ENCODE measurements at places on chromosomes 16 and 17.

- no peak for DNase-seq
Measured at GRCh38 chr16:15484662-15485061, 50.3 kb downstream of the BMERB1 start.

GRCh38 chr17:31535581-31535981 lies 144.1 kb downstream of the RAB11FIP4 start:
- no peak for DNase-seq

- no peak for DNase-seq
Measured at GRCh38 chr17:48728232-48729231, at the start of gene HOXB13. HOXB13 (minus strand) TSS chr17:48728750; CDS start chr17:48728593, 157 bp downstream.

DNA sequence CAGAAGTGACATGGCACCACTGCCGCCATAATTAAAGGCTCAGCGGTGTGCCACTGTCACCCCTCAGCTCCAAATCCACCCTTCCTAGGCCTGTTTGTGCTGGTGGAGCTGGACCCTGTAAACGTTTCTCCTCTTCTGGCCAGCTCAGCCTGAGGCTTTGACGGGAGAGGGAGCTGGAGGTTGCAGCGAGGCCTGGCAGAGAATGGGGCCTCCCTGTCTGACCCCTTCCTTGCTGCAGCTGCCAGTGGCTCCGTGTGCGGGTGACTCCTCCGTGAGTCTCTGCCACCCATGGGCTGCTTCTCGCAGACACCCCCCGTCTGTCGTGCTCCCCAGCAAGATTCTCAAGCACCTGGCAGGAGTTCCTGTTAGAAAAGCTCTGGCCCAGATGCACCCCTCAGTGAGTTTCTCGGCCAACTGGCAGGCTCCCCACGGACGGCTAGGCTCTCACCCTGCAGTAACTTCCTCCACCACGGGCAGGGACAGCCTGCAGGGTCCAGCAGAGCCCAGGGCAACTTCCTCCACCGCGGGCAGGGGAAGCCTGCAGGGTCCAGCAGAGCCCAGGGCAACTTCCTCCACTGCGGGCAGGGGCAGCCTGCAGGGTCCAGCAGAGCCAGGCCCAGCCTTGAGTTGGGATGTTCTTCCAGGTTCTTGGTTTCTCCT lies 4.7 kb upstream of the CHMP6 start:
- no peak for DNase-seq

- no peak for DNase-seq
Measured at GRCh38 chr17:81440511-81441244, 45.4 kb downstream of the BAHCC1 start.

GRCh38 chr17:61981323-61981722 lies 53.5 kb upstream of the INTS2 start:
- no peak for DNase-seq

DNA sequence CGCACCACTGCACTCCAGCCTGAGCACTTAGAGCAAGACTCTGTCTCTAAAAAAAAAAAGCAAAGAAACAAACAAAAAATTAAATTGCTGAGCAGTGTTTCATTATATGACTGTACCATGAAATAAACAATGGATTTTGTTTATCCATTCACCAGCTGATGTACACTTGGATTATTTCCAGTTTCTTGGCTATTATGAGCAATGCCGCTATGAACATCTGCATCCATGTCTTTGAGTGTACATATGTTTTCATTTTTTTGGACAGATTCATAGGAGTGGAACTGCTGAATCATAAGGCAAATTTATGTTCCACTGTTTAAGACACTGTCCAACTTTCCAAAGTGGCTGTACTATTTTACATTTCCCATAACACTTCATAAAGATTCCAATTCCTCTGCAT lies 8.0 kb downstream of the RNF157 start:
- no peak for DNase-seq

- DNase-seq: no peak
Measured at GRCh38 chr17:78993241-78993956, 13.7 kb upstream of the LGALS3BP start.

GRCh38 chr16:69310653-69311532 lies at the start of gene VPS4A:
VPS4A (plus strand) TSS chr16:69311350; CDS start chr16:69311512, 162 bp downstream.
- peak; percentile 85 for DNase-seq

DNA sequence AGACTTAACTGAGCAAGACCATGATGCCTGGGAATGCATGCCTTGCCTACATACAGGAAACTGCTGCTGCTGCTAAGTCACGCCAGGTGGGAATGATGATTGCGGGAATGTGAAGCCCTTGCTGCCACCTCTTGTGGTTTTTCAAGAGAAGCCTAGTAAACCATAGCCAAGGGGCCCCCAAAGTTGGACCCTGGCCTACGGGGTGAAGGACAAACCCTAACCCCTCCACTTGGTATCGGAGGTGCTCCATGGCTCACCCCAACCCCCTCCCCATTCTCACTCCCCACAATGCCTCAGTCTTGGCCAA lies 233.9 kb downstream of the ZNF423 start:
- DNase-seq: no peak

DNA sequence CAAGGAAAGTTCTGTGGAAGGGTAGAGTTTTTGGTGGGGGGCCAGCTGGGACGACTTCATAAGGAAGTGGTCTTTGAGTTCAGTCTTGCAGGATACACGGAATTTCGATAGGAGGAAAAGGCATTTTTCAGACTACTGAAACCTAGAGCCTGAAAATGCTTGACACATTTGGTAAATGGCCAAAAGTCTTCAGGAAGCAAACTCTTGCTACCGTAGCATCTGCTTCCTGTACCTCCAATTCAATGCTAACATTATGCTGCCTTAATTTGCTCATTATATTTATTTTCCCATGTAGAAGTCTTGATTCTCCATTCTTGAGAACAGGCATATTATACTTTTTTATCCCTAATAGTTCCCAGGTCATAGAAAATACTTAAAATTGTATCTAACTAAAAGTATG lies 129.3 kb upstream of the MED13 start:
- DNase-seq: no peak

- no peak for DNase-seq
Measured at GRCh38 chr17:56987283-56987834, 9.4 kb downstream of the SCPEP1 start.

DNA sequence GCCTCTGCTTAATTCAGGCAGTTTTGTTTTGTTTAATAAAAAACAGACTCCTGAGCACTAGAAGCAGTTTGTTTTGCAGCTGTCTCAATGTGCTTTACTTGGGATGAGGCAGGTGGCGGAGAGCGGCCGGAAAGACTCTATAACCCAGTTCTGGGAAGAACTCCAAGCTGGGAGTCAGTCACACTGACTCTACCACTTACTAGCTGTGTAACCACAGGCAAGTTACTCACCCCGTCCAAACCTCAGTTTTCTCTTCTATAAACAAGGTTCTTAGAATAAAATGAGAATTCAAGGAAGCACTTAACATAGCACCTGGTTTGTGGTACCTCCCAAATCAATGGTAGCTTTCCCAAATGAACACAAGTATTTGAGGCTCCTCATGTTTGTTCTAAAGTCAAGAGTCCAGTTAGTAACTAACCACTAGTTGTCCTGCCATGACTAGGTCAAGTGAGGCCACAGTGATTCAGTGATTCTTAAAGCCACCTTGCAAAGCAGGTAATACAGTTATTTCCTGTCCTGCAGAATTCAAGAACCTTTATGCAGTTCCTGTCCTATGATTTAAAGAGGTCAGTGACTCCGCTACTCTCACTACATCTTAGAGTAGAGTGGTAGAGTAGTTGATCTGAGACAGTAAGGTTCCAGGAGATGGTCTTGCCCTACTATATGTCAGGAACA lies 2.7 kb downstream of the TXNDC17 start:
- no peak for DNase-seq

DNA sequence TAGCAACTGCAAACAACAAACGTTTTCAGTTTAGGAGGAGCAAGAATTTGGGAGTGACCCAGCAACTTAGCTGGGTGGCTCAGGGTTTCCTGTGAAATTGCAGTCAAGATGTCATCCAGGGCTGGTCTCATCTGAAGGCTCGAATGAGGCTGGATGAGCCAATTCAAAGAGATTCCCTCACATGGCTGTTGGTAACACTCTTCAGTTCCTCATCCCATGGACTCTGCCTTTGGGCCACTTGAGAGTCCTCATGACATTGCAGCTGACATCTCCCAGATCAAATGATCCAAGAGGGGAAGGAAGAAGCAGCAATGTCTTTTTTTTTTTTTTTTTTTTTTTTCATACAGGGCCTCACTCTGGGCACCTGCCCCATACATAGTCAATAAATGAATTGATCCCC lies 26.3 kb downstream of the UBALD1 start:
- DNase-seq: no peak

GRCh38 chr16:27254262-27254811 lies 14.2 kb downstream of the NSMCE1 start:
- DNase-seq: no peak

GRCh38 chr16:31085873-31086628 lies 2.7 kb downstream of the PRSS53 start:
- DNase-seq: no peak

DNA sequence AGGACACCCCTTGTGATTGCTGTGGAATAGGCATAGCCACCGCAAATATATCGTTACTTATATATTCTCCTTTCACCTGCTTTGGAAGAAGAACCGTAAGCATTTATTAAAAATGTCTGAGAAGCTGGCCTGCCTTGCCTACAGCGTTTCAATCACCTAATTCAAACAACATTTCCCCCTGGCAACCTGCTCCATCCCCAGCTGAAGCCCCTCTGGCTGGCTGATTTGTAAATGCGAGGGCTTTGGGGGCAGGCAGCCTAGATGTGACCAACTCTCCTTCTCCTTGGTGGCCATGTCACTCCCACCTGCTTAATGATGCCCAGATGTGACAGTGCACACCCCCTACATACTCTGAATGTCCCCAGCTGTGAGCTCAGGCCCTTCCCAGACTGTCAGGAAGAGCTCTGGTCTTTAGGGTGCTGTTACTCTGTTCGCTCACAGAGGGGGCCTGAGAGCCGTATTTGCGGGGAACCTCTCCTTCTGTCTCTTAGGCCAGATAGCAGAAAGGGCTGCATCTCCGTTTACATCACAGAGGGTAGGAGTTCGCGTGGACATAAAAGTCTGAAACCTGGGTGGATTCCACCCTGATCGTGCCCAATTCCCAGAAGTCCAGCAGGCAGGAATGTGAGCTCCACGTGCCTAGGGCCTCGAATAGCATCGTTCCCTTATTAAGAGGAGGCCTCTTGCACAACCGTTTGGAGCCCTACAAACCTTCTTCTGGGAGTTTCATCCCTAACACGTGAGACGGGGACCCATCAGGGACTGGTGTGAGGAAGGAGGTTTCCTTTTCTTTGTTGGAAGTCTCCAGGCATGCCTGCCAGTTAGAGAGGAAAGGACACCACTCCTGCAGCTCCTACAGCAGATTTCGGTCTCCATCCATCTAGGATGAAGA lies 2.4 kb upstream of the SDK2 start:
- no peak for DNase-seq

- DNase-seq: peak; percentile 65
Measured at GRCh38 chr17:794876-795275, 12.7 kb downstream of the MRM3 start.

- no peak for DNase-seq
Measured at GRCh38 chr16:84048270-84048669, 5.7 kb upstream of the SLC38A8 start.

DNA sequence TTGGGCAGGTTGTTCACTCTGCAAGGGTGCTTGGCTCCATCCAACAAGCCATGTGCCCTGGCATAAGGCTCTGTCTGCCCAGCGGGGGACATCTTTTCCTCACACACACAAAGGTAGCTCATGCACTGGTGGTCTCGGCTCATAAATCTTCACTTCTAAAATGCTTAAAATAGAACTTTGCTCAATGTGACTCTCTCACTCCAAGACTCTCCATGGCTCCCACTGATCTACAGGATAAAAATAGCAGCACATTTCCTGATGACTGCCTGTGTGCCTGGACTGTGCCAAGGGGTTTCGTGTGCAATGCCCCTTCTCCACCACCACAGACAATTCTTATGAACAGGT lies 15.1 kb upstream of the CIBAR2 start:
- DNase-seq: no peak

- DNase-seq: no peak
Measured at GRCh38 chr16:89620406-89620841, 7.0 kb downstream of the DPEP1 start.

DNA sequence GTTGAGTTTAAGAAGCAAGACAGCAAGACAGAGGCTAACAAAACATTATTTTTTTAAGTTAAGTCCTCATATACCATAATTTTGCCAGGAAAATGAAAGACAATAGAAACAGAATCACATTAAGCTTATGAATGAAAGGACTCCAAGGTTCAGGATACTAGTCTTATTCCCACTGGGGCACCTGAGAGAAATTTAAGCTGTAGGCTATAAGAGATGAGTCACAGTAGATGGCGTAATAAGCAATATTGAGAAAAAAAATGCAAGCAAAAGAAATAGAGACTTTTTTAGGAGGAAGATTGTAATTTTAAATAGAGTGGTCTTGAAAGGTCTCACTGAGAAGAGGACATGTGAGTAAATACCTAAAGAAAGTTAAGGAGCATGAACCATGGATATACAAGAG lies 57.1 kb upstream of the KIF2B start:
- no peak for DNase-seq

- DNase-seq: no peak
Measured at GRCh38 chr16:89434490-89434889, 55.9 kb downstream of the ANKRD11 start.

DNA sequence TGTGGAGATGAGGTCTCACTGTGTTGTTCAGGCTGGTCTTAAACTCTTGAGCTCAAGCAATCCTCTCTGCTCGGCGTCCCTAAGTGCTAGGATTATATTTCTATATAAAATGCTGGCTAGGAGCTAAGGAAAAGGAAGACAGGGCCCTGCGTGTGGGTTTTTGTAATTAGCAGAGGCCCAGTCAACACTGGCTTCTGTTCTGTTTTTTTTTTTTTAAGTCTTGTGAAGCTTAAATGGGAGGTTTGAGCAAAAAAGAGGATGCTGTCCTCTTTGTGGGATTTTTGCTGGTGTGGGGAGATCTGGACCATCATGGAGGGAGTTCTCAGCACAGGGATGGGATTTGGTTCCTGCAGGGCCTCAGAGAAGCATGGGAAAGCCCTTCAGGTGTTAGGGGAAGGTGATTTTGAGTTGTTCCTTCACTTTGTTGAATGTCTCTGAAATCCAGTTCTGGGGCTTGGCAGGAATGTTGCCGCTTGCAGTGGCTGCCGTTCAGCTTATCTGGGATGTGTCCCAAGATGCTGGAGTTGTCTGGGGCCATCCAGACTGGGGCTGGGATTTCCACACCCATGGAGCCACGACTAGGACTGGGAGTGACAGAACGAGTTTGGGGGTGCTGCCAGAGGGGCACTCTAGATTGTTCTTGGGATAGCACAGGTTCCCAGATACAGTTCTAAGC lies 4.2 kb downstream of the PYCARD start:
- DNase-seq: no peak

DNA sequence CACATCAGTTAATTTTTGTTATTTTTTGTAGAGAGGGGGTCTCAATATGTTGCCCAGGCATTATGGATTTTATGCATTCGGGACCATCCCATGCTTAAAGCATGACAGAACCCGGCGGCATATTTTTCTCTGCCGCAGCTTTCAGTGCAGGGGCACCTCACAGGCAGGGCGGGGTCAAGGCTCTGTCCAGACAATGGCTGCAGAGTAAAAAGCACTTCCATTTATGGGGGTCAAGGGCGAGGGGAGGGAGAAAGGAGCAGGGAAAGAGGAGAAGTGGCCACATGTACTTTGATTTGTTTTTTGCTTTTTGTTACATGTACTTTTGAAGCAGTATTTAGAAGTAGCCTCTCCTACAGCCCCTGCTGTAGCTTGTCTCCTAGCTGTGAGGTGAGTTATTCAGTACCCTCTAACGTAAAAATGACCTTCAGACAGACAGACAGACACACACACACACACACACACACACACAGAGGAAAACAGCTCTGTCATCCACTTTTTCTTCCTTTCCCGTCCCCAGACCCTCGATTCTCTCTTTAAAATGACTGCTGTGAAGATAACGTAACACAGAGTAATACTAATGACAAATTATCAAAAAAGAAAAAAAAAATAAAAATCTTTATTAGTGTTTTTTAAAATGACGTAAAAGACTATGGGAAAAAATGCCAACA lies 856 bp upstream of the SCPEP1 start:
- DNase-seq: no peak

- no peak for DNase-seq
Measured at GRCh38 chr17:51912939-51913338, 245.6 kb downstream of the CA10 start.
